ENCODE measurements at places on chromosomes 16 and 17.

DNA sequence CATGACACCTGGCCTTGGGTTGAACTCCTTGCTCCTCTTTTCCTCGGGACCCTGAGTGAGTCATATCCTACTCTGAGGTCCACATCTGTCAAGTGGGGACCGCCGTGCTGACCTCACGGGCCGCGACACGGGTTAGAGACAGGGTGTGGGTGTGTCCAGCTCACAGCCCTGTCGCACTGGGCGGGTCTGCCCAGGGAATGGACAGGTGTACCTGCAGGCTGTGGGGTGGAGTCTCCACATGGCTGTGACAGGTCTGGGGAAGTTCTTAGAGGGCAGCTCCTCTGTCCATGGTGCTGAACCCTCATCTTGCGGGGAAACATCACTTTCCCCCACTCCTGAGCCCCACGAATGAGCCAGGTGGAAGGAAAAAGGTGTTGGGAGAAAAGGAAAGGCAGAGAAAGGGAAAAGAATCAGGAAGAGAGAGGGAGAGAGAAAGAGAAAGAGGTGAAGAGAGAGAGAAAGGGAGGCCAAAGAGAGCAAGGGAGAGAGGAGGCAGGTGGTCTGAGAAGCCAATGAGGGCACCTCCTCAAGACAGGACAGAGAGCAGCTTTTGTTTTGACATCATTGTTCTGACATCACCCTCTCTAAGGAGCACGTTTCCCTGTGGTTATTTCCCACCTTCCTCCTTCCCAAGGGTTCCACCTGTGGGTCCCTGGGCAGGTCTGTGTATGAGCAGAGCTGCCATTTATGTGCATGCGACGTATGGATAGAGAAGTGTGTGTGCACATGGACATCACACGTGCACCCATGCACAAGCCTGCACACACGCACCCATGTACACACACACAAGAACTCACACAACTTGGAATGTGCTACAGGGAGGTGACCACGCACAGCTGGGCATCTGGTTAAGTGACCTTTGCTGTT, 32.6 kb upstream of the CBFA2T3 start:
- peak; percentile 34 for DNase-seq

- DNase-seq: no peak
Measured at GRCh38 chr17:19010729-19011505, 6.4 kb upstream of the FAM83G start.

- peak; percentile 53 for DNase-seq
Measured at GRCh38 chr17:1557355-1558095, 5.1 kb downstream of the PITPNA start.

- DNase-seq: no peak
Measured at GRCh38 chr16:77276661-77277060, 77.5 kb downstream of the SYCE1L start.

GRCh38 chr16:67673712-67674580, 7.3 kb downstream of the C16orf86 start:
- peak; percentile 76 for DNase-seq

DNA sequence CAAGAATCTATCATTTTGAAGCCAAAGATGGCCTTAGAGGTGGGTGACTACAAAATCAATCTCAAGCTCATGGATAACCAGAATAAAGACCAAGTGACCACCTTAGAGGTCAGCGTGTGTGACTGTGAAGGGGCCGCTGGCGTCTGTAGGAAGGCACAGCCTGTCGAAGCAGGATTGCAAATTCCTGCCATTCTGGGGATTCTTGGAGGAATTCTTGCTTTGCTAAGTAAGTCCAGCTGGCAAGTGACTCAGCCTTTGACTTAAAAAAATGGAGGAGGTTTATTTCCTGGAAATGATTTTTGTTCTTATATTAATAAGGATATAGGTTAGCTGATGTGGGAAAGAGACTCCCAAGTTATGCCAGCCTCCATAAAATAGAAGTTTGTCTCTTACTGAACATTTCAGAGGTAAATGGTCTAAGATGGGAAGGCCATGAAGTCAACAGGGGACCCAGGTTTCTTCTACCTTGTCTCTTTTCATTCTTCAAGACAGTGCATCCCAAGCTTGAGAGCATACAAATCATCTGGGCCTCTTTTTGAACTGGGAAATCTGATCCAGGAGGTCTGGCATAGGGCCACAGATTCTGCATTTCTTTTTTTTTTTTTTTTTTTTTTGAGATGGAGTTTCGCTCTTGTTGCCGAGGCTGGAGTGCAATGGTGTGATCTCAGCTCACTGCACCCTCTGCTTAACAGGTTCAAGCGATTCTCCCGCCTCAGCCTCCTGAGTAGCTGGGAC, 19.8 kb upstream of the TANGO6 start:
- peak; percentile 88 for DNase-seq

GRCh38 chr17:2713881-2714280, 2.3 kb upstream of the CLUH start:
- no peak for DNase-seq

GRCh38 chr17:45221081-45222013, at the start of gene FMNL1:
Gene FMNL1 (plus strand): TSS chr17:45221885. CDS start chr17:45222125, 240 bp downstream.
- DNase-seq: no peak

GRCh38 chr16:30934827-30935557, 11.6 kb downstream of the FBXL19 start:
- peak; percentile 64 for DNase-seq

- DNase-seq: no peak
Measured at GRCh38 chr17:57337390-57337789, 81.1 kb downstream of the MSI2 start.

GRCh38 chr17:33120103-33120502, 128.5 kb downstream of the SPACA3 start:
- no peak for DNase-seq

GRCh38 chr16:23964136-23964535, 128.4 kb downstream of the PRKCB start:
- DNase-seq: no peak

DNA sequence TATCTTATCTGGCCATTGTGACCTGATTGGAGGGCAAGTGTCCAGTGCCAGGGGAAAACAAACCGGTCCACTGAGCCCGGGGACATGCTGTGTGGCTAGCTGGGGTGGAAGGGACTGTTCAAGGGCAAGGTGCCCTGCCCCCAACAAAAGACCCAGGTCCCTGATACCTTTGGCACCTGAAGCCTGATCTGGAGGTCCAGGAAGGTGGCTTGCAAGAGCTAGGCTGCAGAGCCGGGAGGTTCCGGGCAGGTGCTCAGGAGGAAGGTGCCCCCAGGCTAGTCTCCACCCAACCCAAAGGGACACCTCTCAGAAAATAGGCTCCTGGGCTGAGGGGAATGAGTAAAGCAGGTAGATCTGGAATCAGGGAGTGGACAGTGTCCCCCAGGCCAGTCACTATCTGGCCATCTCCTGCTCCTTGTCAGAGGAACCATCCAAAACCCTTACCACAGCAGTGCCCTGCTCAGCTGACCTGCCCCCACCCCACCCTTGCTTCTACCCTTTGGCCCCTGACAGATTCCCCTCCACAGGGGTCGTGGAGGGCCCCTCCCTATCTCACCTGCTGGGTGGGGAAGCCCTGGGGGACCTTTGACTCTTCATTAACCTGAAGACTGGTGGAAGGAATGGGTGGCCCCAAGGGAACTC, 6.2 kb downstream of the NAT9 start:
- DNase-seq: no peak

- DNase-seq: no peak
Measured at GRCh38 chr16:2427526-2427925, 1.7 kb upstream of the CCNF start.

GRCh38 chr17:11539637-11540036, 58.6 kb upstream of the DNAH9 start:
- DNase-seq: no peak

DNA sequence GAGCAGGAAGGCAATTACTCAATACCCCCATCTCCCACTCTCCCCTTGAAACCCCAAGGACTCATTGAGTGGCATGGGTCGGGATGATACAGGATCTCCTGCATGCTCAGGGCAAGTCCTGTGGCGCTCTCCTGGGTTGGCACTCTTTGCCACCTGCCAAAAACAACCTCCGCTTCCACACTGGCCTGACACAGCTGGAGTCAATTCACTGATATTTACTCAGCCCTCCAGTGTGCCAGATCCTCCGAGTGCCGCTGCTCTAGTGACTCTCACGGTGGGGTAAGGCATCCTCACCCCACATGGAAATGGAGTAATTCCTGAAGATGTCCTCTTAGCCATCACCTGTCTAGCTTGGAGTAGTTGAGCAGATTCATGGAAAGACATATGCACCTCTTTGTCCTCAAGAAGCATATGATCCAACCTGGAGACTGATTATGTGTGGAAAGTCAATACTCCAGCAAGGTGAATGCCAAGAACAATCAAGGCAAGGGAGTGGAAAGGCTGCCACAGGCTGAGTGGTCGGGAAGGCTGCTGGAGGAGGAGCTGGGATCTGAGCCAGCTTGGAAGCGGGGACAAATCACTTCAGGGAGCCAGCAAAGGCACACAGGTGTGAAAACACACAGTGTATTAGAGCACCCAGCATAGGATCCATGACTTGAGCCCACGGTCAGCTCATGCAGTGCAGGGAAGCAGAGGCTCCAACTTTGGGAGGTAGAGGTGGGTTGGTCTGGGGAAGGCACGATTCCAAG, 12.6 kb upstream of the GOSR2 start:
- no peak for DNase-seq

DNA sequence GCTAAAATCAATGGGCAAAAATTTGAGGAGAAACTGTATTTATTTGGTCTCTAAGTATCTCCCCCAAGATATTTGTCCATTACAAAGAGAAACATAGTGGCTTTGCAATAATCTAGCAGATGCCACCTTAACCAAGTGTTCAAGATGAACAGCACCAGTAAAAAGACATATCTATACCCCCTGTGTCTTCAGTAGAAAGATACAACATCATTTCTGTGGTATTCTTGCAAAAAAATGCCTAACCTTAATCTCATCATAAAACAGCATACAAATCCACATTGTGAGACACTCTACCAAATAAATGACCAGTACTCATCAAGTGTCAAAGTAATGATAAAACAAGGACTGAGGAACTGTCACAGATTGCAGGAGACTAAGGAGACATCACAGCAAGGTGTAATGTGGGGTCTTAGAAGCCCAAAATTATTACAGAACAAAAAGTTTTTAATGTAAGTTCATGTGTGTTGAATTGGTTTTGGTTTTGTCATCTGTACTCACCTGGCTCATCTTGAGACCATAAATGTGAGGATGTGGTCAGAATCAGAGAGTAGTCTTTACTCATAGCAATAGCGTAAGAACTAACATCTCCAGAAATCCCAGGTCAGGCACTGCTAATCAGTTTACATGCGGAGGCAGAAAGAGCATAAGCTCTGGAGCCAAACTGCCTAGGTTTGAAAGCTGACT, 77.2 kb downstream of the AATF start:
- no peak for DNase-seq

GRCh38 chr17:52026075-52026474, 132.4 kb downstream of the CA10 start:
- no peak for DNase-seq

DNA sequence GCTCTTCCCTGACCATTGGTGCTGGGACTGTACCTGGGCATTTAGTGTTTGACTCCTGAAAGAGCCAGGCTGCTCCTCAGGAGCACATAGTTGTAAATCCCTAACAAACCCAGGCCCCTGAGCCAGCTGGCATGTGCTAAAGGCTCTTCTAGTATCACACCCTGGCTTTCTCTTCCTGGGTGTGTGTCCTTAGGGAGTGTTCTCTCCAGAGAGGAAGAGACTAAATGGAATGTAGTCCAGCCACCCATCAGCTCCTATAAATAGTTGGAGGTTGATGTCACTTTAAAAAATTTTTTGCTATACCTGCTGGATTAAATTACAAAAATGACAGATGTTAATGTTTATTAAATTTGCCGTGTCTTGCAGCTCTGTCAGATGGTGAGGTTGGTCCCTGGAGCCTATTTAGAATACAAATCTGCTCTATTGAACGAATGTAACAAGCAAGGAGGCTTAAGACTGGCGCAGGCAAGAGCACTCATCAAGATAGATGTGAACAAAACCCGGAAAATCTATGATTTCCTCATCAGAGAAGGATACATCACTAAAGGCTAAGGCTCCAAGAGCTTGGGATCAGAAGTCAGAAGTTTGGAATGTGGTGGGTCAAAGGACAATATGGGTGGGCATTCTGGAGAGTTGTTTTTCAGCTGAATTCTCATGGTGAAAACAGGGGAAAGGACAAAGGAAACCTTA, 13.1 kb upstream of the DUSP14 start:
- peak; percentile 82 for DNase-seq

GRCh38 chr16:31352376-31353115, 2.4 kb upstream of the ITGAX start:
- no peak for DNase-seq

GRCh38 chr16:30954993-30955392, 2.6 kb upstream of the SETD1A start:
- no peak for DNase-seq

DNA sequence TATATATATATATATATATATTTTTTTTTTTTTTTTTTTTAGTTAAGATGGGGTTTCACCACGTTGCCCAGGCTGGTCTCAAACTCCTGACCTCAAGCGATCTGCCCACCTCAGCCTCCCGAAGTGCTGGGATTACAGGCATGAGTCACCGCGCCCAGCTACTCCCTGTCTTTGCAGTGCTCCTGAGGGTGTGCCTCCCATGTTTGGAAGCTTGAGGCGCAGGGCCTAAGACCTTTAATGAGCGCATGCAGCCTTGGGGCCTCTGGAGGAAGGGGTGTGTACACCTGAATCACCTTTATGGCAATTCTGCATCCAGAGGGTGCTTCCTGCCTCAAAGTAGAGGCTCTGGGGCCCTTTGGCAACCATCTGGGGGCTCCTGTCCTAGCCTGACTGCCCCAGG, 219.4 kb upstream of the CIBAR2 start:
- no peak for DNase-seq

DNA sequence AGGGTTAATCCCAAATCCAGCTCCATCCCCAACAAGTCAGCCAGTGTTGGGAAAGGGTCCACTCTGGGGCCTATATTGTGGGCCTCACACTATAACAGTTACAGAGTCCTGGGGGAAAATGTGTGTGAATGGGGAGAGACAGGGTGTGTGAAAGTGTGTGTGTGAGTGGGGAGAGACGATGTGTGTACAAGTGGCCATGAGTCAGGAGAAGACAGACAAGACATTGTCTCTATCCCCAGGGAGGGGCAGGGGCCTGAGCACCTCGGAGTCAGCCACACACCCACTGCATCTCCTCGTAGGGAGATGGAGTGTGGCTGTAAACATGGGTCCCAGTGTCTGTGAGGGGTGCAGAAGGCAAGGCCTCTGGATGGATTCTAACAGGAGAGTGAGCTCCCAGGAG, 2.9 kb downstream of the CRHR1 start:
- no peak for DNase-seq
